ENCODE measurements at places on chromosomes 12 and 14.
A peak's percentile ranks its signal among the peaks of the same experiment; 100 is the strongest.

- no peak for ATAC-seq
These were observed 11.1 kb downstream of the OLR1 start for GRCh38 chr12:10160617-10161385.

- ATAC-seq: no peak
These were observed 399.5 kb downstream of the RMST start for GRCh38 chr12:97862072-97862471.

- ATAC-seq: no peak
These were observed 10.5 kb downstream of the NTF3 start for GRCh38 chr12:5442251-5443006.

- peak; percentile 27 for ATAC-seq
These were observed 193.9 kb upstream of the OR4E1 start for GRCh38 chr14:21867541-21867940.

GRCh38 chr12:95143621-95144205, 70.3 kb upstream of the NR2C1 start:
- ATAC-seq: no peak

- no peak for ATAC-seq
These were observed 10.9 kb upstream of the ZNF705A start for GRCh38 chr12:8145754-8146441.

DNA sequence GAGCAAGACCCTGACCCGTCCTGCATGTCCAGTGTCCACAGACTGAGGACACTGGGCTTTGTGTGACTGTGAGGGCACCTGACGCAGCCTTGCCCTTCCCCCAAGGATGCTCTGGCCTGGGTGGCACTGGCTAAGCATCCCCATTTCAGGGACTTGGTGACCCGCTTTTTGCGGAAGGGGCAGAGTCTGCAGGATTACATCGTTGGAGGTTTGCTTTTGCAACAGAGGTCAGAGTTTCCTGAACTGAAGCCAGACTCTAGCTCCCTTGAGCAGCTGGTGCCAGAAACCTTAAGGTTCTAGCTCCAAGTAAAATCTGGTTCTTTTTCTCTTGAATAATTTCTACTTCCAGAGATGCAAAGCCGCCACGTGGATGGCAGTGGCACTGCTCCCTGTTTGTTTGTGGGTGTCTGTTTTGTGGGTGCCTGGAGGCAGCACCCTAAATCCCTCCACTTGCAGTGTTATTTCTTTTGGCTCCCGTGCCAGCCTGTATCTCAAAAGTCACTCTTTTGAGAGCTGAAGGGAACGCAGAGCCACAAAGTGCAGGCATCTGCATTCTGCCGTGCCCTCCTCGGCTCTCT, 184.7 kb downstream of the TSPAN9 start:
- ATAC-seq: no peak
